ENCODE measurements at places on chromosomes 4 and X. TPM values are rescaled to one million over a fixed set of nuclear protein-coding genes. Genes with fewer than 3 reads are reported as not detected.

The ETNPPL gene
- not detected for total RNA-seq

The GPR143 gene
- not detected for total RNA-seq

The IL1RAPL1 gene
- not detected for total RNA-seq

The CSTF2 gene
- total RNA-seq, result 53.9 TPM

The DCAF4L1 gene
- total RNA-seq, result 0.36 TPM

The PAGE4 gene
- not detected for total RNA-seq

All from activated CD8-positive, alpha-beta memory T cell treated with anti-CD3 and anti-CD28 coated beads for 36 hours (primary cell).